Tongue (tissue), 3 donors: ENCODE measurements at places on chromosomes 3 and 15. TPM values are rescaled to one million over a fixed set of nuclear protein-coding genes. Genes with fewer than 3 reads are reported as not detected.

NOX5 gene
- not detected for total RNA-seq

MYH15 gene
- 0.82 TPM for total RNA-seq

CCR3 gene
- total RNA-seq, result 0.51 TPM

NEDD4 gene
- 31.5 TPM for total RNA-seq

COL6A5 gene
- not detected for total RNA-seq

GOLGA8T gene
- total RNA-seq, result not detected

AMOTL2 gene
- 77.2 TPM for total RNA-seq

WDR49 gene
- total RNA-seq, result 2.2 TPM

FNDC3B gene
- total RNA-seq, result 147 TPM

ZKSCAN7 gene
- total RNA-seq, result 9.1 TPM

MESP2 gene
- total RNA-seq, result not detected

GLDN gene
- 3.0 TPM for total RNA-seq

TTLL13 gene
- not detected for total RNA-seq

CNOT10 gene
- 23.7 TPM for total RNA-seq

TPM1 gene
- 4,708 TPM for total RNA-seq

SLC12A8 gene
- 9.0 TPM for total RNA-seq

GPR27 gene
- total RNA-seq, result 5.1 TPM

ANXA2 gene
- total RNA-seq, result 742 TPM
